Large intestine (tissue), 12 donors: ENCODE measurements at places on chromosomes 5 and 9. TPM values are rescaled to one million over a fixed set of nuclear protein-coding genes. Genes with fewer than 3 reads are reported as not detected.

DNA sequence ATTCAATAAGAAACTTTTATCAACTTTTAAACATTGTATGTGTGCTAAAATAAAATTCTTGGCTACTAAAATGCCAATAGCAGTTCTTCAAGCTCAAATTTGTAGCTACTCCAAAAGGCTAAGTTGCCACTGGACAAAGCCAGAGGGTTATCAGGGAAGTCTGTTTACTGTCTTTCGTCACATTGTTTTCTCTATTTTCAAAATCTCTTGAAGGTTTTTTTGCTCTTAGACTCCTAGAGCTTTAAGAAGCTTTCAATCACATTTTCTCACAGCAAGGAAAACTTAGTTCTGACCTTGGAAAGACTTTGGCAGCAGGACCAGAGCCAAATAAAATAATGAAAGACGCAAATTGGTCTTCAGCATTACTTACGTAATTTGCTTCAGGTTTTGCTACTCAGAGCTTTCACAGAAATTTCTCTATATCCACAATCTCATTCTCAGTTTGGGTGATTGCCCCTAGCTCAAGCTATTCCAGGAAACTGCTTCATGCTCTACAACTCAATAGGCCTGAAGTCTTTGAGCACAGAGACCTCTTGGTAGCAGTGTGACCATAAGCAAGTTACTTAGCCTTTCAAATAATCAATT is 257.7 kb downstream of the GABRG2 start:
- no peak for DNase-seq

Gene BTNL3
- polyA plus RNA-seq: 158 TPM

- DNase-seq: no peak
Observed at GRCh38 chr5:79602889-79603288, 9.4 kb upstream of the TENT2 start.

DNA sequence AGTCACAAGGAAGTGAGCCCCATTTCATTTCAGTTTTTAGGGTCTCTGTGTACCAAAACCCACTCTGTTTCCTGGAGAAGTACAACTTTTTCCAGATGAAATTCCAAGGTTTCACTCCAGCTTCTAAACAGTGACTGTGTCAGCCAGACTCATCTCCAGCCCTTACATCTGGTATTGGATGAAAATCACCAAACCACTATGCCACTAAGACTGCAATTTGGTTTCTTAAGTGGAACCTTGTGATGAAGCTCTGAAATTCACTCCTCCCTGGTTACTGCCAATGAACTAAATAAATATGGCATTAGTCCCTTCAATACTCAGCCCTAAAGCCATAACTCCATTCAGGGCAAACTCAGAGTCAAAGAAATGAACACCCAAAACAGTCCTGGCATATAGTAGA is 211.2 kb upstream of the DAPK1 start:
- no peak for DNase-seq

Gene GMCL2
- polyA plus RNA-seq: 0.01 TPM

- DNase-seq: no peak
Observed at GRCh38 chr9:98596486-98596885, 112.2 kb downstream of the GABBR2 start.

- no peak for DNase-seq
Observed at GRCh38 chr9:81460693-81461092, 228.7 kb downstream of the TLE1 start.

- DNase-seq: no peak
Observed at GRCh38 chr9:14186096-14186495, 127.8 kb downstream of the NFIB start.

DNA sequence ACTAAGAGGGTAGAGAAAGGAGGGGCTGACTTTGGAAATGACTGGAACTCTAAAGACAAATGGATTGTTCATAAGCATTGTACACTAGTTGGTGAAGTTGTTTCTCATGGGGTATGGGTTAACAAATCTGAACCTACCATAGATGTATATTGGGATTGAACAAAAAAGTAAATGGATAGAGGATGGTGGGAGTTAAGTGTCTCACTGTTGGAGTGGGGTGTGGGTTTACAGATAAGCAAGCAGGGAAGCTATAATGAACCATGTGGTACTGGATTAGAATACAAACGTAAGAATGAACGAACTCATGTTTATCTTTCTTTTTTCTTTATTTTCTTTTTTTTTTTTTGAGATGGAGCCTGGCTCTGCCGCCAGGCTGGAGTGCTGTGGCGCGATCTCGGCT is 17.8 kb downstream of the GNG10 start:
- DNase-seq: no peak
